ENCODE measurements at places on chromosomes 12 and 14.
A peak's percentile ranks its signal among the peaks of the same experiment; 100 is the strongest.

GRCh38 chr14:100383727-100384158 is 60.6 kb downstream of the SLC25A47 start:
- peak; percentile 58 for DNase-seq

DNA sequence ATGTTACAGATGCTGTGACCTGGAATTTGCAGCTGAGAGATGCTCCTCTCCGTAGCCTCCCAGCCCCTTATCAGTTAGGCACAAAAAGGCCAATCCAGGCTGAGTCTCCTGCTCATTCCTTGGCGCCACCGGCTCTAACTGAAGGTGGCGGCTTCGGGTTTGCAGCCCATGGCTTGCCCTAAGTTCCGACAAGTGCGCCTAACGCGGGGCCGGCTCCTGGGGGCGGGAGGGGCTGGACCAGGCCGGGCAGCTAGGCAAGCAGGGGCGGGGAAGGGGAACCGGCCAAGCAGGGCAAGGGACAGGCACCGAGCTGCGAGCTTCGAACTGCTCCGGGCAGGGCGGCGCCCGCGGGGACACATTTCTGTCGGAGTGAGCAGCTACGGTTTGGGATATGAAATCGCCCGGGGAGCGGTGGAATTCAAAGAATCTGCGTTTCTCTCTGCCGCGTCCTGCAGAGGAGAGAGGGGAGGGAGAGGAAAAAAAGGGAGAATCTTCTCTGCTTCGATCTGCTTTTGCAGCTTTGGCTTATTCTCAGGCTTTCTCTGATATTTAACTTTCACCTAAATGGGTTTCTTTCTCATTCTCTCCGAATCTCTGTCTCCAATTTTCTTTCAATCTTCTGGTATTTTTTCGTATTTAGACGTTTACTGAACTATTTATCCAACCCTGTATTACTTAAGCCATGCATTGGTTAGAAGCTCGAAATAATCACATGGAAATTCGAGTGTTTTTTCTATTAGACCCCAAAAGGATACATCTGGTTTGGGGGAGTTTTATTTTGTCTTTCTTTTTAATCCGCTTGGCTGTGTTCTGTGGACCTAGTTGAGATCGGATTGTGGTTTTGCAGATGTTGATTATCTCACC is 1.6 kb upstream of the HOXC12 start:
- no peak for DNase-seq

- DNase-seq, result no peak
Observed at GRCh38 chr14:82091097-82091496, 557.4 kb upstream of the SEL1L start.

DNA sequence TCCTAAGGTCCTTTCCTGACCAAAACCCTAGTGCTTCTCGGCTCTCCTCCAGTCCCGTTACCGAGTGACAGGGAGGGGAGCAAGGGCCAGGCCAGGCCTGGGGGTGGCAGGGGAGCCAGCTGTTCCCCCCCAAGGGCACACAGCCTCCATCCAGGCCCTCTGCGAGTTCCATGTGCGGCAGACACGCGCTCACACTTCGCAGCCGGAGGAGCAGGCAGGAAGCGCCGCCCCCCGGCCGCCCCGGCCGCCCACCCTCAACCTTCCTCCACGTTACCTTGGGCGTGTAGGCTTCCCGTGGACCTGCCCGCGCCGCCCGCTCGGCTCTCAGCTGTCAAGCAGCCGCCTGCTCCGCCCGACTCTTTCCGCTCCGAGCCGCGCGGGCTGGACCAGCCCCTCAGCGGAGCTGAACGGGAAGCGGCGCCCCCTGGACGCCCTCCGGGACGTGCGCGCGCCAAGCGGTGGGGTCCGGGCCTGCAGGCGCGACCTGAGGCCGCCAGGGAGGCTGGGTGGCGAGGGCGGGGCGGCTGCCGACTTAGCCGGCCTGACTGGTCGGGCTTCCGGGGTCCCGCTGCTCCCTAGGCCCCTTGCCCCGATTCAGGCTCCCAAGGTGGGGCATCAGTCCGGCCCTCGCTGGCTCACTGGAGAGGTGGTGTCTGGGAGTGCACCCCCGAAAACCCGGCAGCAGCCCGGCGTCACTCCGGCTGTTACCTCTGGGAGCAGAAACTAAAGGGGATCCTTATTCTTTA is at the start of gene CRACR2A:
TSS of gene CRACR2A (minus strand) at position 369 of the 746 bp plus-strand sequence. CDS start 56,110 bp downstream, outside the sequence.
- DNase-seq, result no peak

DNA sequence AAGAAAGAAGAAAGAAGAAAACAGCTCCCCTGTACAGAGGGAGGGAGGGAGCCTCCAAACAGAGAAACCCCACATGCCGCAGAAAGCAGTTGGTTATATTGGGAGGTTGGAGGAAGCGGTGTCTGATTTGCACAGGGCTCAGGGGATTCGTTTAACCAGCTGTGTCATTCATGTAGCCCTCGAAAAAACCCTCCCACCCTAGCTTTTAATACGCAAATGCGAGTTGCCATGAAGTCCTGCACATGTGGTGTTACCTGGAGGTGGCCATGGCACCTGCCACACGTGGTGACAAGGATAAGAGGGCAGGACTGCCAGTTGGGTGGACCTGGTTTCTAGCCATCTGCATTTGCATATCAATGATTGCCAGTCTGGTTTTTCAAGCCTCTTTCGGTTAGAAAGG is 40.9 kb downstream of the TMEM30B start:
- DNase-seq, result no peak
